ENCODE measurements at places on chromosomes 4 and X.

GRCh38 chr4:173990126-173990868 is 293.2 kb downstream of the FBXO8 start:
- peak; percentile 62 for DNase-seq

DNA sequence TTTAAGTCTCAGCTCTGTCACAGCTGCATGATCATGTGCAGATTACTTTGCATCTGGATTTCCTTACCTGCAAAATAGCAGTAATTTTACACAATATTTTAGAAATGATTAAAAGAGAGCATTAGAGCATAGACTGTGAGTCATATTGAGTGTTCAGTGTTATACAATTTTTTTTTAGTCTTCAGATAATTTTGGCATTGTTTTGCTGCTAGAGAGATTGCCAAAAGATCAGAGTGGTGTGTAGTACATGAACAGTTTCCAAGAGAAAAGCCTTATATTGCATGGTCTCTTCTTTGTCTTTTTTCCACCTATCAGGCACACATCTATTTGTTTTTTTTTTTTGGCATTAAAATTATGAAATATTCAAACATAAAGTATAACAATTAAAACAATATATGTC is 209.6 kb upstream of the TLL1 start:
- no peak for DNase-seq

- DNase-seq, result no peak
Measured at GRCh38 chr4:28228561-28229491, 1368.2 kb downstream of the STIM2 start.

- DNase-seq, result no peak
Measured at GRCh38 chr4:82745173-82745842, 53.3 kb downstream of the SCD5 start.

DNA sequence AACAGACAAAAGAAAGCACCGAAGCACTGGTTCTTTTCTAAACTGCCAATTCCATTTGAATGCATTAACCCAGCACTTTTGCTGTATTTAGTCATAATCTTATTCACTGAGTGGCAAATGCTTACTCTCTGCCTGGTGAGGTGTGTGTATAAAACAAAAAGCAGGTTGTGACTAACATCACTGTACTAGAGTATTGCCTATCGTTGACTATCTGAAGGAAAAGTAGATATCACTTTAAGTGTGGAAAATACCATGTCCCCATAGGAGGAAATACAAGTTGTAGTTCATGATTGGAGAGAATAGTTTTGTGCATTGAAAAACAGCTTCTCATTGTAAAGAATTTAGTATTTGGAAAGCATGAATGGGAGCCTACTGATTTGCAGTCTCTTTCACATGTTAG is 2.7 kb downstream of the PDLIM5 start:
- DNase-seq, result no peak

Data from myocyte (in vitro differentiated cells).